ENCODE measurements at places on chromosomes 12 and 14.

DNA sequence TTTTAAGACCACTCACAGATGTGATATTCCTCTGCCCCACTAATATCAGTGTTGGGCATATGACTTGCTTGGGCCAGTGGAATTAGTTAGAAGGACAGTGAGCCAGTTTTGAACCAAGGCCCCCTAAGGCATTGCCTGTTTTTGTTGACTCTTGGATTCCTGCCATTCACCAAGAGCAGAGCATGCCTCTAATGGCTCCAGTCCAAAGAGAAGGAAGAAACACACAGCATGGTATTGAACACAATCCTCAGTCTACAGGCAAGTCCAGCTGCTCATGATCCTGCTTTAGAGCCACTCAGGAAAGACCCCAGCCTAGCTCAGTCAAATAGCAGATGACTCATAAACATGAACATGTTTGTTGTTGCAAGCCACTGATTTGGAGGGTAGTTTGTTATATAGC is 1201.5 kb downstream of the BCL11B start:
- DNase-seq = no peak

DNA sequence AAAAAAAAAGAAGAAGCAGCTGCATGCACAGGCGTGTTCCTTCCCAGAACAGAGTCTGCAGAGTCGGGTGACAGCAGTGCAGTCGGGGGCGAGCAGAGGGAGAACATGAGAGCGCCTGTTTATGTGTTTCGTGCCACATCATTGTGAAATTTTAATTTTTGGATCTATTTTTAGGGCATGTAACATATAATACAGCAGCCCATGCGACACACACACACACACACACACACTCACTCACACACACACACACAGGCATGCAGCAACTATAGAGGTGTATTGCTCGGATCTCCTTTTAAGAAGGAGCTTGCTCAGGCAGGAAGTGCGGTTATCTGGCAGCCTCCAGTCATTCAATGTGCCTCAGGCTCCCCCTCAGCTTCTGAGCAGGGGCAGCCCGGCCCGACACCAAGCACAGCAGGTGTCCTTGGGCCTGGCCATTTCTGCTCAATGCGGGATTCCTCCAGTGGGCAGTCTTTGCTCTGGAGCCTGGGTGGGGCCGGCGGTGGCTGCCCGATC is 71.8 kb downstream of the ZNF664 start:
- no peak for DNase-seq

DNA sequence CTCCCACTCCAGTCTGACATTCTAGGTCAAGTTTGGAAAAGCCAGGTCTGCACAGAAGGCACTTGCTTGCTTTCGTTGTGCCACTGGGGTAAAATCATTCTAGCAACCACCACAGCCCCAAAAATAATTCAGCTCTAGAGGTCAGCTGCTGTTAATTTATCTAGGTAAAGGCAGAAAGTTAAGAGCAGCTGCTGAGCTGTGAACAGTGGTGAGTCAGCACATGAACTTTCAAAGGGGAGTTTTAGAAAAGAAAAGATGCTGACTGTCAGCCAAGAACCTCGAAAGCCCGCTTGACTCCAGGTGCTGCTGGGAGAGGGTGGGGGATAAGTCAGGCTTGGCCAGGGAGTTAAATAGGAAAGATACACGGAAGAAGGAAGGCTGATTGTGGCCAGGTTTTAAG is 12.7 kb downstream of the CCDC197 start:
- no peak for DNase-seq

DNA sequence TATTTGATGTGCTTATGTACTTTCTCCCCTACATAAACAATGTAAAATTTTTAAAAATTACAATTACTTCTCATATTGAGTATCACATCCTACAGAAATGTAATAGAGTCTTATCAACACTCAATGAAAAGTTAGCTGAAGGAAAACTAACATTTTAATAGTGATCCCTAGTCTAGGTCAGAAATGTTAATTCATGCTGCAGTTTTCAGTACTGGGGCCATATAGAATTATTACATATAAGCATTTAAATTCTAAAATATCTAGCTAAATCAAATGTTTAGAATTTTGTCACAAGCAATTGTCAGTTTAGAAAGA is 37.8 kb downstream of the SLC6A15 start:
- DNase-seq = no peak

- no peak for DNase-seq
Measured at GRCh38 chr12:17588968-17589367, 501.0 kb downstream of the RERGL start.

DNA sequence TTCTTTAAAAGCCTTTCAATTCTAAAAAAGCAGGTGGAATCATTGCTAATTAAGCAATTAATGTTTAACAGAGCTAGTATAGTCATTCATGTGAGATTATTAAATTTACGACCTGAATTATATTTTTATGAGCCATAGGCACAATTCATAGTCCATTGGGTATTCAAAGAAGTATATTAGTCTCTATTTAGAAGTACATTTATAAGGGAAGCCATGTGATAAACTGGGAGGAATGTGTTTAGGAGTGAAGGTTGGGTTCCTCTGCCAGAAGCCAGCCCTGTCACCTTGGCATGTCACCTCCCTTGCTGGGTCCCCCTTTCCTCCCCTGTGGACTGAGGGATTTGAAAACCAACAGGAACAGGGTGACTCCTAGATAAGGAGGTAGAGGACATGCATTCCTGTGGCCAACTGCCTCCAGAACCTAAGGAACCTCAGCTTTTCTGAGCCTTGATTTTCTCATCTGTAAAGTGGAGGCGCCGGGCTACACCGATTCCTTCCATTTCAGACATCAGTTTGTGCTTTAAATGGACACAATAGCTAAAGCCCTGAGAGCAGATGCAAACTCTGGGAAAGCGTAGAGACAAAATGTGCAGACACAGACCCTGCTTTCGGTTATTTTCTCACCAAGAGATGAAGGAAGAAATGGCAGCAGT is 5.4 kb upstream of the KRT2 start:
- no peak for DNase-seq

- DNase-seq = no peak
Measured at GRCh38 chr12:61412201-61412600, 848.0 kb upstream of the USP15 start.

DNA sequence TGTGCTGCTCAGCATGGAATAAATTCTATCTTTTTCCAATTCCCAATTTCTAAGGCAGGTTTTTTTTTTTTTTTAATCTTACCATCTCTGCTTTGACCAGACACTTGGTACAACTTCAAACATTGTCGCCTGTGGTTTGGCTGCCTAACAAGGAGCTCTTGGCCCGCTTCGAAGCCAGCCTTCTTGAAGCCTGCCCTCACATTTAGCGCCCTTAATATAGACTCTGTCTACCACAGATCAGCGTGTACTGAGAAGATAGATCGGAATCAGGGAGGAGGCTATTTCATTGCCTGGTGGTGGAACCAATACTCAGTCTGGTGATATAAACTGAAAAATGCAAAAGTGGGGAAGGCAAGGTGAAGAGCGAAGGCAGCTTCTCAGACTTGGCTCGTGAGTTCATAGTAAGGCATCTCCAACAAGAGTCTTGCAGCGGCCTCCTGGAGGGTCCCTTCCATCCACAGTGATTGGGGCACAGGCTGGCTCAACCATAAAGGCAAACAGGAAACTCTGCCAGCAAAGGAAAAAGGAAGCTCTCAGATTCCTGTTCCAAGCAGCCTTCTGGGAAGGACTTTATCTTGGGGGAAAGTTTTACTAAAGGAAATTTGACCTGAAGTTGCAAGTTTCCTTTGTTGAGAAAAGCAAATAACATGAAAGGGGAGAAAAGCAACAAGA is 103.2 kb upstream of the BCL2L14 start:
- no peak for DNase-seq

- DNase-seq = no peak
Measured at GRCh38 chr12:116918464-116918863, 7.7 kb downstream of the FBXW8 start.

GRCh38 chr12:107558816-107559382 is 126.7 kb upstream of the PWP1 start:
- DNase-seq = no peak

DNA sequence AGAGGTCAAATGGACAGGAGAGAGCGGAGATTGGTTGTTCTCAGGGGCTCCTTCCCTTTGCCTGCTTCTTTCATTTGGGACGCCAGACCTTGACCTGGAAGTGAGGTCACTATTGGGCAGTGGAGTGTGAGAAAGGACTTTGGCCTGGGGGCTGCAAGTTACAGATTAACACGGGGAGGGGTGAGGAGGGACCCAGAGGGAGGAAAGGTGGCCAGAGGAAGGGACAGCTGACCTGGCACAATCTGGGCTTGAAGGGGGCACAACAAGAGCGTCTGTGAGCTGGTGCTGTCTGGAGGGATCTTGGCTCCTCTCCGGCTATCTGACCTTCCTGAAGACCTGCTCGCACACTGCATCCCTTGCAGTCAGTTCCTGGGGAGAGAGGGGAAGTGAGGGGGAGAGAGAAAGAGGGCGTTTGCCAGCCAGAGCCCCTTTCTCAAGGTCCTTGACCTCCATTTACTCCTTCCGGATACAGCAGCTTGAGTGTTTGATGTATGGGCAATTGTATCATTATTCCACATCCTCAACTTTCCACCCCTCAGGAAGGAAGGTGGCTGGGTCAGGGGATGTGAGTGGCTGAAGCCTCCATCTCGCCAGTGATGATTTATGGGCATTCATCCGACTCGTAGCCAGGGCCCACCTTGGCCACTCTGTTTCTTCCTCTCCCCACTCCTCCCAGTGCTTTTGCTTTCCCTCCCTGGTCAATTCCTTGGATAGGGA is 4.7 kb downstream of the RBP5 start:
- DNase-seq = no peak

GRCh38 chr14:64721899-64722298 is 17.7 kb downstream of the PLEKHG3 start:
- DNase-seq = no peak

DNA sequence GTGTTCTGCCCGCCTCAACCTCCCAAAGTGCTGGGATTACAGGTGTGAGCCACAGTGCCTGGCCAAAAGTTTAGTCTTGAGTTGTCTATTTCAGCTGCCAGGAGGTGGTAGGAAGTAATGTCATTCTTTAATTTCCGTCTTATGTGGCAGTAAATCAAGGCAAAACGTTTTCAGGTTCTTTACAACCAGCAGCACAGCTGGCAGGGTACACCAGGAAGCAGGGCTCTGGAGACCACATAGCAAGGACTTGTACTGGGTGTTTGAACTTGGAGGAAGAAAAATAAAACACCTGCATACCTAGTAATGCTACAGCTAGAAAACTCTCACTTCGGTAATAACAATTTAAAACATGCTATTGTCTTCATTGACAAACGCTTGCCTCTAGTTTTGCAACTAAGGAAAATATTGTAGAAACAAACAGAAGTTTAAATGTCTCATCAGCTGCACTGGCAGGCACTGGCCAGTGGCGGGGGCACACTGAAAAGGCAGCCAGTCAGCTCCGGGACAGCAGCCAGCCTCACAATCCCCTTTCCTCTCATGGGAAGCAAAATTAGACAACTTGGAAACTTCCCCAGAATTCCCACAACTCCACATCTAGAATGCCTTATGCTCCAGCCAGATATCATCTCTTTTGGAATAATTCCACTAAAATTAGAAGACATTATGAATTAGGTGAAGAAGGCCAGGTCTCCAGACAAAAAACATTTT is 72.2 kb downstream of the CLIP1 start:
- peak; percentile 74 for DNase-seq

DNA sequence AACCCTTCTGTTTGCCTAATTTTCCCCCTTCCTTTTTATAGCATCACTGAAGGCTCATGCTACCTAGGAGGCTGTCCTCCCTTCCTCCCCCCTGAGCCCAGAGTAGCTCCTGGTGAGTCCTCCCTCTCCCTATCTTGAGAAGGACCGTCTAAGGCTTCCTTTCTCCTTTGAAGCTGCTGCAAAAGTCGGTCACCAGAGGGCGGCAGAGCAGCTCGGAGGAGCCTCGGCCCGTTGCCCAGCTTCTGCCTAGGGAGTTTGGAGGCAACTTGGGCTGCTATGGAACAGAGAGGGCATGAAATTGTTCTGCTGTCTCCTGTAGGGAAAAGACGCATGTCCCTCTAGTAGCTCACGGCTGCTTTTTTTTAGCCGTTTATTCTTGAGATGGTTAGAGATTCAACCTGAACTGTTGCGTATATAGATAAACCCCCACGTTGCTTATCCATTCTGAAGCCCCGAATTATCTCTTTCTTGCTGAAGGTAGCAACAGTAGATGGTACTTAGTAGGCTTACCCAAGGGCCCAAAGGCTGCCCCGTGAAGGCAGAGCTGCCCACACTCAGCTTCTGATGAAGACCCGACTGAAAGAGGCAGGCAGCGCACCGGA is 5.7 kb downstream of the WNT5B start:
- DNase-seq = no peak

DNA sequence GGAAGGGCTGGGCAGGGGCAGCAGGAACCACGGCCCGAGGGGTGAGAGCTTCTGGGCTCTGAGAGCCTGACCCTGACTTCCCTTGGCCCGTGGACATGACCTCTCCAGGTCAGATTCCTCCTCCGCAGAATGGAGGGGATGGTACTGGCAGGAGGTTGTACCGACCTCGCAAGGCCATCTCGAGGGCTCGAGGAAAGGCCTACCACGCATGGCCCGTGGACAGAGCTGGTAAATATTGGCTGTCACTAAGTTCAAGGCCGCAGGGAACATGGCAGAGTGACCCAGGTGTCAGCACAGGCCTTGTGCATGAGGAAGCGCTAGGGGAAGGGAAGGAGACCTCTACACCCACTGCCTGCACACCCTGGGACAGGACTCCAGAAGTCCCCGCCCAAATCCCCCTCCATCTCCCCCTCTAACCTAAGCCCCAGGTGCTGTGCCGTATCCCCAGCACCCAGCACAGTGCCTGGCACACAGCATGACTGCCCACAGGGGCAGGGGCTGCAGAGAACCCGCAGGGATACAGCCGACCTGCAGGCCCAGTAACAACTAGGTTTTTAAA is 54.9 kb upstream of the PPP2R5C start:
- DNase-seq = no peak

GRCh38 chr14:61866932-61867920 is 105.0 kb downstream of the SNAPC1 start:
- DNase-seq = no peak

DNA sequence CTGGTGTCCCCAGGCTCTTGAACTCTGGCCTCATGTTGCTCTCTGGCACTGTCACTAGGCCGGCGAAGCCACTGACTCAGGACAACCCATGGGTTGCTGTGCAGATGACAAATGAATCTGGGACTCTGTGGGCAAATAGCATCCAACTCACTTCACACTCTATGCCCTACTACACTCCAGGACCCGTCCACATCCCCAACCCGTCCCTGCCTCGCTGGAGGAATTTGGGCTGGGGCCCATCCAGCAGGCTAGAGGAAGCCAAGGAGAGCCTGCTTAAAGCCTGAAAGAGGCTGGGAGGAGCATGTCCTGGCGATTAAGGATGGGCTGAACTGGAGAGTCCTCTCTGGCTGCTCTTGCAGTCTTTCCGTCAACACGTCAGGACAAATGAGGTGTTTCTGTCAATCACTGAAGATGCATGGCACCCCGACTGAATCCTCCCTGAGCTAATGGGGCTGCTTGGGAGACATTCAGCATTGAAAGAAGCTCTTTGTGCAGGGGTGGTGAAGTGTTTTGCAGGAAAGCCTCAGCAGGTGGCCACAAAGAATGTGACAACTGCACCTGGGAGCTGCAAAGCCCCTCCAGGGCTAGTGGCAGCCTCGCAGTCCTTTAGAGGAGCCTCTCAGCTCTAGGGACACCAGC is 71.7 kb downstream of the ANO2 start:
- DNase-seq = no peak

DNA sequence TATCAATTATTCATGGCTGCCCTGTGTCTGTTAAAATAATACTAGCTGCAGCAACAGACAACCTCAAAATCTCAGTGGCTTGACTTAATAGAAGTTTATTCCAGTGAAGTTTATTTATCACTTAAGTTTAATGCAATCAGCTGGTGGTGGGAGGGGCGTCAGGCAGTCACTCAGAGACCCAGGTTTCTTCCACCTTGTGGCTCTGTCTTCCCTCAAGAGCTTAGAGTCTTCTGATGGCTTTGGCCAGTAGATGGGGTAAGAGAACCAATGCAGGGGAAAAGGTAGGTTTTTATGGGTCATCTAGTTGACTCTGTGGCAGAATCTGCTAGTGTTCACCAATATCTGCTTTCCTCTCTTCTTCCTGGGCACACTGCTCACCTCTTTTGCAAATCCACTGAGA is 668.9 kb downstream of the AACS start:
- DNase-seq = no peak

Data from AG09319 (cell line).